Dermis blood vessel endothelial cell (primary cell): ENCODE measurements at places on chromosomes 3 and 15. TPM values are rescaled to one million over a fixed set of nuclear protein-coding genes. Genes with fewer than 3 reads are reported as not detected.

CCDC33 gene
- 0.05 TPM in 1 of 2 replicates, not detected in the other for total RNA-seq

TBCCD1 gene
- total RNA-seq = 19.3 and 28.2 TPM in 2 replicates

HCLS1 gene
- total RNA-seq = 19.4 and 30.0 TPM in 2 replicates

CCDC9B gene
- total RNA-seq = 10.0 and 21.9 TPM in 2 replicates

BSN gene
- total RNA-seq = under 0.01 and 0.05 TPM in 2 replicates

GOLGA6A gene
- not detected in 2 replicates for total RNA-seq

BLM gene
- total RNA-seq = 4.1 and 8.7 TPM in 2 replicates

ASB14 gene
- not detected in 2 replicates for total RNA-seq

GADL1 gene
- not detected in 2 replicates for total RNA-seq

SLC6A11 gene
- total RNA-seq = not detected in 2 replicates

CACNA2D3 gene
- under 0.01 TPM in 1 of 2 replicates, not detected in the other for total RNA-seq

TOPBP1 gene
- total RNA-seq = 35.7 and 51.7 TPM in 2 replicates

IGSF11 gene
- 0.19 TPM in 1 of 2 replicates, not detected in the other for total RNA-seq

CCDC80 gene
- 8.5 and 24.3 TPM in 2 replicates for total RNA-seq

GPR176 gene
- 12.6 and 14.0 TPM in 2 replicates for total RNA-seq

SERPINI2 gene
- not detected in 2 replicates for total RNA-seq

STXBP5L gene
- total RNA-seq = 0.05 TPM in 1 of 2 replicates, not detected in the other

FAM107A gene
- total RNA-seq = 2.9 and 9.3 TPM in 2 replicates

RARB gene
- total RNA-seq = 1.2 and 1.5 TPM in 2 replicates

ITIH4 gene
- 0.19 and 1.9 TPM in 2 replicates for total RNA-seq

ZBBX gene
- 0.05 TPM in 1 of 2 replicates, not detected in the other for total RNA-seq

ADPGK gene
- 49.1 and 51.6 TPM in 2 replicates for total RNA-seq

LMAN1L gene
- total RNA-seq = not detected in 2 replicates

TRAT1 gene
- not detected in 2 replicates for total RNA-seq

RARRES1 gene
- total RNA-seq = 1.3 and 6.0 TPM in 2 replicates

NOX5 gene
- total RNA-seq = under 0.01 TPM in 1 of 2 replicates, not detected in the other

VILL gene
- 8.0 and 8.7 TPM in 2 replicates for total RNA-seq

ABHD5 gene
- total RNA-seq = 26.5 and 28.9 TPM in 2 replicates

MME gene
- 7.3 and 20.8 TPM in 2 replicates for total RNA-seq

IQCF5 gene
- total RNA-seq = not detected in 2 replicates

XCR1 gene
- not detected in 2 replicates for total RNA-seq

SHC4 gene
- total RNA-seq = 0.17 and 0.23 TPM in 2 replicates
